ENCODE measurements at places on chromosomes 11 and 22.

- peak; percentile 37 for DNase-seq
These were observed 849.1 kb upstream of the API5 start for GRCh38 chr11:42462558-42463310.

DNA sequence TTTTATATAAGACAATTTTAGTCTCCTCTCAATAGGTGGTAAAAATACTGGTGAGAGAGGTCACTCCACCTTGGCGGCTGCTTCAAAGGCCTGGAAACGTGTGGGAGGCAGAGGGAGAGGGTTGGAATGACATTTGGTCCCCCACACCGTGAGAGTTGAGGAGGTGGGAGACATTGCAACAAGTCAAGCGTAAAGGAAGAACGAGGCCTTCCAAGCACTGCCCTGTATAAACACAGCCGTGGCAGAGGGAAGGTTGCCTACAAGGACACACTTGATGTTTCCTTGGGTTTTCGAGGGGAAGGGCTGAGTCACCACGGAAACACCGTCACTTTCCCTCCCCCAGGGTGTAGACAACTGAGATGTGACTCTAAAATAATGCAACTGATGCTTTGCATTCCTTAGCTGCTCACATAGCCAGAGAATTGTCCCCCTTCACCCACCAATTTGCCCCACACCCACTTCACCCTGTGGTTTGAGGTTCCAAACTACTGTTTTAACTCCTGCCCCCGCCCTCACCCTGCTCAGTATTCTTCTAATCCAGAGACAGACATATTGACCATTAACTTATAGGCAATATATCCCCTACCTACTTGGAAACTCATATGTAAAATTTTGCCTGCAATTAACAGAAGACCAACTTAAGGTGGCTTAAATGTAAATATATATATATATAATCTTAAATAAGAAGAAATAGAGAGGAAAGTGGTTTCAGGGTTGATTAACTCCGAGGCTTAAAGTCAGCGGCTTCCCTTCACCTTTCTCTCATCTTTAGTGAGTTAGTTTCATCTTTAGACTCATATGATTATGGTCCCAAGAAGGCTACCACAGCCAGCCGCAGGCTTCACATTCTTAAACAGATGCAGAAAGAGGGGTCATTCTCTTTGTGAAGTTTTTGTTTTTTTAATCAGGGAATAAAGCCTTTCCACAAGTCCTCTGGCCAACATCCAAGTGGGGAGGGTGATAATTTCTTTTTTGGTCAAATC lies 54.1 kb upstream of the BDNF start:
- peak; percentile 10 for DNase-seq

DNA sequence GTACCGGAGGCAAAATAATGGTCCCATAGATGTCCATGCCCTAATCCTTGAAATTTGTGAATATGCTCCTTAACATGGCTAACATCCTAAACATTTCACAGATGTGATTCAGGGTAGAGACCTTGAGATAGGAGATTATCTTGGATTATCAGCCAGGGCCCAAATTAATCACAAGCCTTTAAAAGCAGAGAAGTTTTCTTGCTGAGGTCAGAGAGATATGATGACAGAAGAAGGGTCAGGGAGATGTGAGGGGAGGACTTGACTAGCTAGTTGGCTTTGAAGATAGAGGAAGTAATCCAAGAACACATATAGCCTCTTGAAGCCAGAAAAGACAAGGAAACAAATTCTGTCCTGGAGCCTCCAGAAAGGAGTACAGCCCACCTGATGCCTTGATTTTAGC lies 19.1 kb upstream of the FDX1 start:
- no peak for DNase-seq

GRCh38 chr11:134541355-134541754 lies 129.3 kb upstream of the B3GAT1 start:
- DNase-seq, result no peak

GRCh38 chr11:67045314-67045713 lies 11.3 kb upstream of the RHOD start:
- DNase-seq, result peak; percentile 57

DNA sequence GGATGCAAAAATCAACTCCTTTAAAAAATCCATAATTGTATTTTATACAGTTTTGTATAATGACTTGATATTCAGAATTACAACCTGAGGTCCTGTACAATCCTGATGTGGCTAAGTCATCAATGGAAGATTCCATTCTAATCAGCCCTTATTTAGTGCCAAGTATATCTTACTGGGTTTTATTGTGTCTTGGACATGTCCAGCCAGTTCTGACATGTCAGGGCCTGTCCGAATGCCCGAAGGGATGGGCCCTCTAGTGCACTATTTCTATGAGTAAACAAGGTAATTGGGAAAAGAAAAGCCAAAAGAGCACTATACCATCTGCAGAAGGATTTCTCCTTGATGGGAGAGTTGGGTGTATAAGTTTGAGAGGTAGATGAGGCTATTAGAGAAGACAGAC lies 412.9 kb downstream of the METTL15 start:
- no peak for DNase-seq

Measured in AG04449 (cell line).